ENCODE measurements at places on chromosomes 3 and 15.

DNA sequence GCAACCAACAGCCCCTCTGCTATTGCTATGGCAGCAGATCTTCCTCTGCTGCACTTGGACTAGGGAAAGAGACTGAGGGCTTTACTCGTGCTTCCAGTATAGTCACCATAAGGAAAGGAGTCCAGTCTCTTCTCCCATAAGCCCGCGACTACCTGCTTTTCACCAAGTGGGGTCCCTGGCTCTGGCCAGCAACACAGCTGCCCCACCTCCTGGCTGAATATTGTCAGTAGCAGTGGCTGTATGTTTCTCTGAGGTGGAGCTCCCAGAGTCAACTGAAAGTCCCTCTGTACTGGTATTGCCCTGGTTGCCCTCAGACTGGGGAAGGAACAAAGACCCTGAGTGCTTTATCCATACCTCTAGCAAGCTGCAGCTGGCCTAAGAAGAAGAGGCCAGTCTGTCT is 719.6 kb downstream of the SQOR start:
- no peak for DNase-seq

- DNase-seq: no peak
These were observed 64.7 kb downstream of the ARRDC4 start for GRCh38 chr15:98025237-98025636.

GRCh38 chr3:933326-933725 is 159.5 kb upstream of the CNTN6 start:
- DNase-seq: no peak

- DNase-seq: no peak
These were observed 100.9 kb downstream of the MYO5A start for GRCh38 chr15:52427804-52428203.

- DNase-seq: no peak
These were observed 711.7 kb upstream of the GOLIM4 start for GRCh38 chr3:168807448-168807847.

DNA sequence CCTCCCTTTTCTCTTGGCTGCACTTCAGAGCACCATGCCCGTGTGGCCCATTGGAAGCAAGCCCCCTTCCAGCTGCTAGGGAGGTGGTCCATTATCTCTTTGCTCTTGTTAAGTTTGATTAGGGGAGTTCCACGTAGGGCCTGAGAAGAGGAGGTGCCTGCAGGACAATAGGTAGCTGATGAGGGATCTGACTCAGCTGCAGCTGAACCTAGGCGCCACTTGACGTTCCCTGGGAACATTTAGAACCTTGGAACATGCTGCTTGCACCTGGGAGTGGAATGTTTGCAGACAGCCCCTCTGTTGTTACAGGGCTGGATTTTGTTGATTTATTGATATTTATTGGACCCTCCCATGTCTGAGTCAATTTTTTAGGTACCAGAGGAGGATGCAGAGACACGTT is 4.7 kb downstream of the SMAD3 start:
- DNase-seq: no peak

DNA sequence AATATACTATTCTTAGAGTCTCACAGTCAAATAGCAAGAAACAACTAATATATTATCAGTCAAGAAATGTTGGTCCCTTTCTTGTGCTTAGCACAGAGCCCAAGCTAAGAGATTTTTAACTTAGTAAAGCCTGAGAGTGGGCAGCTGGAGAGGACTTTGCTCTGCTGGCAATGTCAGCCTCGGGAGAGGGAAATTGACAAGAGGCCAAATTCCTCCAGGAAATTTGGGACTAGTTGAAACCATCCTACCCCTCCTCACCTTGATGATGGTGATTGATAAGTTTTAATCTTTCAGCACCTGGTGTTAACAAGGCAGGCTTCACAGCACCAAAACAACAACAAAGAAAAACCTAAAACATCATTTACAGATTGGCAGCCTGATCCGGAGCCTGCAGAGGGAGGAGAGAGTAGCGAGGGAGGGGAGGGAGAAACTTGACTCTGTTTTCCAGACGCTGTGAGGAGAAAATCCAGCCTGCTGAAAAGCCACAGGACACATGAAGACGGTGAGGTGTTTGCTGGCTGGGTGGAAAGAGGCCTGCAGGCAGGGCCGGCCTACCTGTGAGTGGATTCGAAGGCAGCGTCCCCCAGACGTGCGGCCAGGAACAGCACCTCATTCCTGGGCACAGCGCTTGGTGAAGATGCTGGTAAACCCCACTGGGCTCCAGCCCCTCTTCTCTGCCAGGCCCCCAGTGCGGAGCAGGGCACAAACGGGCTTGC is 150.9 kb downstream of the LRRC28 start:
- DNase-seq: no peak

DNA sequence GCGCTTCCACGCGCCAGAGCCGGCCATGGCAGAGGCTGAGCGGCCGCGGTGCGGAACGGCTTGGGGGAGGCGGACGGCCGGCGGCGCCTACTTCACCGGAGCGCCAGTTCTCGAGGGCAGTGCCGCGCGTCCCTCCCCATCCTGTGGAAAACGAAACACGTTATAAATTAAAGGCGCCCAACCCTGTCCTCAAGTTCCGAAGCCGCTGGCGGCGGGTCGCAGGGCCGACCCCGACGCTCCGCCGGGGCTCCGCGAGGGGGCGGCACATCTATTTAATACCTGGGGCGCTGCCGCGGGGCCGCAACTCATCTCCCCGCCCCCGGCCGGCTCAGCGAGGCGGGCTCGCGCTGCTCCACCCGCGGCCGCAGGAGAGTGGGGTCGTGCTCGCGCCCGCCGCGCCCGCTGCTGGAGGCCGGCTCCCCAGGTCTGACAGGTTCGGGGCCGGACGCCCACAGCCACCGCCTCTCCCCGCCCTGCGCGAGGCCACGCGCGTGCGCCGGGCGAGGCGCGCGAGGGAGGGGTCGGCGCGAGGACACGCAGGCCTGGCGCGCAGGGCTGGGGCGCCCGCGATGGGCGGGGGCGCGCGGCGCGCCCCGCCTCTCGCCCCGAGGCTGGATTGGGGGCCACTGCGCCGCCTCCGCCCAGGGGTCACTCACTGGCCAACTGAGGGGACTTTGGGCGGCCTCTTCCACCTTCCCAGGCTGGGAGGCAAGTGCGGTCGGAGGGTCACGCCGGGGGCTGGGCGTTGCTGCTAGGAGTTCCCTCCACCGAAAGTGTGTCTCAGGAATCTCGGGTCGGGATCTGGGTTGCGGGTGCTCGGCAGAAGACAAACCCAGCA is at the start of gene SLC30A4:
TSS of gene SLC30A4 (minus strand) at position 428 of the 838 bp plus-strand sequence. CDS start at position 27, 401 bp downstream.
- peak; percentile 66 for DNase-seq

- peak; percentile 84 for DNase-seq
These were observed at the start of gene SLC25A20 for GRCh38 chr3:48898383-48899234. TSS of gene SLC25A20 (minus strand) at chr3:48898882. CDS start at chr3:48898794, 88 bp downstream.

GRCh38 chr15:57743424-57743823 is 36.9 kb downstream of the POLR2M start:
- no peak for DNase-seq

DNA sequence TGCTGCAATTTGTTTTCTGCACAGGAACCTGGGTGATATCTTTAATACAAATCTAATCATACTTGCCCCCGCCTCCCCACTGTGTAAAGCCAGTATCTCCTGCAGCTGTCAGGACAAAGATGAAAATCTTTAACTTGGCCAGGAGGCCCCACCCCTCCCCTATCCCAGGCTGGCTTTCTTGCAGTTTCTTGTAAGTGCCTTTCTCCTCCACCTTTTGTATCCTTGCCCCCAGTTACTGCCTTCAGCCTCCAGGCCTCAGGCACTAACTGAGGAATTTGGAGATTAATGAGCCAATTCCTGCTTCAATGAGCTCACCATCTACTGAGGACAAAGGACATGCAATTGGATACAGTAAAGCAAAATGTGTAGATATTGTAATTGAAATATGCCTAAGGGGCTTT is 6.5 kb downstream of the GCSAM start:
- DNase-seq: no peak

DNA sequence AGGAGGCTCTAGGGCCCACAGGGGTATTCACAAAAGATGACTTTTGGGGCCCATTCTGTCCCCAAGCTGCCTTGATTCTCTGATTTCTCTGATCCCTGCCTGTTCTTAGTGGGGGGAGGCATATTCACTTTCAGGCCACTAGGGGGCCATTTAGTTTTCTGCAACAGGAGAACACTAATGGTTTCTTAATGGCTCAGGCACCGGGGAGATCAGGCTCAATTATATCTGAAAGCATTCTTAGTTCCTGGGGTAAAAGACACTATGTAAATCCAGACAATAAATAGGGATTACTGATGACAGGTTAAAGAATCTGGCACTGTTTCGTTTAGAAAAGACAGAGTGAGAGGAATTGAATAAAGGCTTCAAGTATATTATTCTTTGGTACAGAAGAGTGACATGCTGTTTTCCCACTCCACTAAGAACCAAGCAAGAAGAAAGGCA is 2.5 kb upstream of the INAFM2 start:
- DNase-seq: peak; percentile 77

DNA sequence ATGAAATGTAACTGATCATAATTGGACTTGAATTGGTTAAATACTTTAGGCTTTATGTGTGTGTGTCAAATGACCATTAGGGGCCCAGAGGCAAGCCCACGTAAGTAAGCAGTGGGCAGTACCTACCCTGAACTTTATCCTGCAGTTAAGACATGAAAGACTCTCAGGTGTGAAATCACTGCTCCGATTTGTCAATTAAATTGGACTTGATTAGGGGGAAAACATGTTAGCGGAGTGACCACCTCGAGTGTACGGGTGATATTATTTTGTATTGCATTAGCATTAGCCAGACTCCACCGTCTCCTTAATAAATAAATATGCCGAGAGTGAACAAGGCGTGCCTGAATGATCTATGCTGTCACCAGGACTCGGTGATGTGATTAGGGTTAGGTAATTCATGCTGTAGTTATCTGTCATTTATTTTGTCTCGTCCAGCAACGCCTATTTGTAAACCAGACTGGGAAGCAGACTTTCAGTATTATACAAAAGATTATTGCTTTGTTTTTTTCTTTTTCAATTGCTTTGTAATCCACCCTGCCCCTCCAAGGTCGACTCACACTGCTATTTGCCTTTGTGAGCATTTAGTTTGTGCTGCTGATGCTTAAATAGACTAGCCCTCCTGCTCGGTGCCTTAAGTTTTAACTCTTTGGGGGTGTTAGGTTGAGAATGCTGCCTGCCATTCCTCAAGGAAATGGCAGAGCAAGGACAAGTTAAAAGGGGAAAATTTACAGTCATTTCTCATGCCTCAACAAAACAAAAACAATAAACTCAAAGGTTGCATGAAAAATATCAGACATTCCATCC is 1.8 kb downstream of the RBMS3 start:
- DNase-seq: no peak

DNA sequence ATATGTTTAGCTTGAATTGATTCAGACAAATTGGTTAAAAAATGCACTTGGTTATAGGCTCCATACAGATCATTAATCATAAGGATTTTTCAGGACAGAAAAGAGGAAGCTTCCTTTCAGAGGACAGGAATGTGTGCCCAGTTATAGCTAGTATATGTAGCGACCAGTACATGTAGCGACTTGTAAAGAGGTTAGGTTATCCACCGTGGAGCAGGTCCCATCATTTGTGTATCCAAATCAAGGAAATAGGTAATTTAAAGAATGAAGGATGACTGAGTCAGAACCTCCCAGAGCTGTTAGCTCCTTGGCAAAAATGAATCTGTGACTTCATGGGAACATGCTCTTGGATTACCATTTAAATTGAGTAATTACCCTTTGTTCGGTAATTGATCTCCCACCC is 15.8 kb upstream of the P2RY12 start:
- no peak for DNase-seq

DNA sequence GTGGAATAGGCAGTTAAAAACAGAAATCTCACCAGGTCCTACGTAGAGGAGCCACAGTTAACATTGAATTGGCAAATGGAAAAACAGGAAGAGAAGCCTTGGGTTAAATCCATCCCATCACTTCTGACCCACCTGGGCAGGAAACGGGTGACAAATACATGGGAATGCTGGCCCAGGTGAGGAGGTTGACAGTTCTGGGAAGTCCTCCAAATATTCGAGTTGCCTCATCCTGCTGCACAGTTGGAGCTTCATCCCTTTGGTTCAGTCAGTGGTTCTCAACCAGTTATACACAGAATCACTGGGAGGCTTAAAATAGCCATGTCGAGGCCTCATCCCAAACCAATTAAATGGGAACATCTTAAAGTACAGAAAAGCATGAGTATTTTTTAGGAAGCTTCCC is 5.3 kb downstream of the MYZAP start:
- DNase-seq: no peak

- peak; percentile 11 for DNase-seq
These were observed at the start of gene DRD3 for GRCh38 chr3:114178770-114179368. TSS of gene DRD3 (minus strand) at chr3:114179052. CDS start at chr3:114171992, 7,060 bp downstream.

DNA sequence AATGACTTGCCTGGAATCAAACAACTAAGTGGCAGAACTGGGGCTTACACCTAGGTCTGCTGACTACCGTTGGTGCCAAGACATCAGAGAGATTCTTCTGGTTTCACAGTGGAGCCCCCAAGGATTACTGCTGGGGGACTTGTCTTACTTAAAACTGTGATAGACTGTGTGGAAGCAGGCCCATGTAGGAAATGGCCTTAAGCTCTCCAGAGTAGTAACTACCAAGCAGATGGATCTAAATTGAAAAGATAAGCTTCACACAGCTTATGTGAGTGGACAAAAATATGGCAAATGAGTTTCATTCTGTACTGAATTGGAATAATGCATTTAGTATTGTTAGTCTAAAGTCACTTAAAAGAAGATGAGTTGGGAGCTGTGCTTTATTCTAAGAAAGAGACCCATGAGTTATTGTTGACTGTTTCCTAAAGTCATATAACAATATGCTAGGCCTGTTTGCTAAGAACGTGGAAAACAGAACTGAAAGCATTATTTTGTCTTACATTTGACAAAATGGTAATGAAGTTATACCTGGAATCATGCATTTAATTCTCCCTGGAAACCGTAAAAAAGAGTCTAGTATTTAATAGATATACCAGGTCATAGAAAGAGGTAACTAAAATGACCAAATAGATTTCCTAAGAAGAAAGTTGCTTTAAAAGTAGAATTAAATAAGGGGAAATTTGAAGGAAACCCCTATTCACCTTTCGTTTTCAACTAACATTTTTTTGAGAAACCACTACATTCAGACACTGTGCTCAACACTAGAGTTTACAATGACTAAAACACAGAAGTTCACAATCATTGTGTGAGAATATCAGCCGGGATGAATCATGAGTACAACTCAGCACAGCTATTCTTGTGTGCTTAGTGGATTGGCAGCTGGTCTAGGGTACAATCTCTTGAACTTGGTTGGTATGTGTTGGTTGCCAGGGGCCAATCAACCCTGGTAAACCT is 13.0 kb upstream of the MAPK6 start:
- DNase-seq: peak; percentile 55

- no peak for DNase-seq
These were observed 57.5 kb upstream of the GSK3B start for GRCh38 chr3:120151791-120152190.

Measured in CD4-positive, alpha-beta T cell treated with Interleukin-4 for 4 hours (primary cell).